Endothelial cell (in vitro differentiated cells): ENCODE measurements at places on chromosomes 5 and 9. TPM values are rescaled to one million over a fixed set of nuclear protein-coding genes. Genes with fewer than 3 reads are reported as not detected.

GRCh38 chr9:113899205-113899604 lies 23.1 kb downstream of the ZNF618 start:
- no peak for DNase-seq

DNA sequence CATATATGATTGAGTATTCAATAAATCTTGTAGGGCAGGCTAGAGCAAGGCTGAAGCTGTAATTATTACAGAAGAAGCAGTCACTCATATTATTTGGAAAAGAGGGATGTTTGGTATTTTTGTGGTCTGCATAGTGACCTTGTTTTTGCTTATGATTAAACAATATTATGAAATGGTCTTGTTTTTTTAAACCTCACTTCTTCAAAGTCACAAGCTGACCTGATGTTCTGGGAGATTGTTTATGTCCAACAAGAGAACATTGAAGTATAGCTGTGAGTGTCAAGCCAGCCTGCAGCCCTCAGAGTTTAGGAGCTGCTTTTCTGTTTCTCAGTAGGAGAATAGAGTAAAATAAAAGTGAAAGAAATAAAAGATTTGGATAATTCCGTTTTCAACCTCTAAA lies 342.2 kb downstream of the LRRC70 start:
- no peak for DNase-seq

- DNase-seq: no peak
Measured at GRCh38 chr9:104766025-104766424, 2.1 kb downstream of the NIPSNAP3B start.

- DNase-seq: no peak
Measured at GRCh38 chr5:76345582-76345981, 57.5 kb upstream of the IQGAP2 start.

DNA sequence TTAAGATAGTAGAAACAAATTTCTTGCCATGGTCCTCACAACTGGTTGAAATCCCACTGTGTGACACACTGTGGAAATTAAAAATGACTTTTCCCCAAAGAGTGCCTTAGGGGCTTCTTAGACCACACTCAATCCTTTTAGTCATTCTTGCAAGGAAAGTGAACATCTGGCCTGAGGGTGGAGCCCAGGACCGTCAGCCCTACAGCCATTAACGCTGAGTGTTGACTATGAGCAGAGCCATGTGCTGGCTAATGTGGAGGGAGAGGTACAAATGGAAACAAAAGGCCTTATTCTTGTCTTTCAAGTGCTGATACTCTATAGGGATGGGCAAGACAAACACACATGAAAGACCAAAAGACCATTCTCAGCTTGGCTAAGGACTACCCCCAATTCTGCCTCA lies 456.5 kb downstream of the ZSWIM6 start:
- no peak for DNase-seq

DNA sequence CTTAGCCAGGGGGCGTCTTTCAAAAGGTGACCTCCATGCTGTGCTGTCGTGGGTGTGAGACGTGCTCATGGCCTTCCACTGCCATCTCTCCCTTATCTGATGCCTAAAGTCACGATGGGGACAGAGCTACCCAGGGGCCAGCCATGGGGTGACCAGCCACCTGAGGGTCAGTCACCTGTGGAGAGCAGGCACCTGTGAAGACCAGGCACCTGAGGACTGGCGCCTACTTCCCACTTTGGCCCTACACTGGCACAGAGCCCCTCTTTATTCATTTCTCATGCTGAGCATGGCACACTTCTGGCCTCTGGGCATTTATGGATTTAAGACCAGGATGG lies 6.4 kb upstream of the EXOC3 start:
- DNase-seq: no peak

DNA sequence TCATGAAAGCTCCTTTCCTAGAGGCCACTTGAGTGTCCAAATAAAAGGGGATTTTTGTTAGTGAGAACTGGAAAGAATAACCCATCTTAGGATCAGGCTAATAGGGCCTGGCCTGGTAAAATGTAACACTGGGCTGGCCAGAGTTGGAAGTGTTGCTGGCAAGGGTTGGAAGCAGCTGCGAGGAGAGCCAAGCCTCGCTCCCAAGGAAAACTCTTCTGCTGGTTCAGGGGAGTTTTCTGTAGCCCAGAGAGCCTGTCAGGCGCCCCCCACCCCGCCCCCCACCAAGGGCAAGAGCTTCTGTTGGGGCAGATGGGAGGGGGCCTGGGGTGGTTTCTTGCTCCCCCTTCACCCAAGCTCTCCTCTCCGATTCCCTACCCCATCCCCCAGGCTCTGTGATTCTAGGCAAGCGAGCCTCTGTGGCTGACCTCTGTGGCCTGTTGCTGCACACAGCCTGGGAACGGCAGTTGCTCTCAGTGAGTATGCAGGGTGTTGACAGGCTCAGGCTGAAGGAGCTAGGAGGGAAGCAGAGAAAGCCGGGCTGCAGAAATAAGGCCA lies 547.8 kb downstream of the CCDC171 start:
- DNase-seq: no peak

- no peak for DNase-seq
Measured at GRCh38 chr9:36632892-36633291, 60.2 kb downstream of the MELK start.

- DNase-seq: no peak
Measured at GRCh38 chr5:23717486-23717885, 210.1 kb downstream of the PRDM9 start.

DNA sequence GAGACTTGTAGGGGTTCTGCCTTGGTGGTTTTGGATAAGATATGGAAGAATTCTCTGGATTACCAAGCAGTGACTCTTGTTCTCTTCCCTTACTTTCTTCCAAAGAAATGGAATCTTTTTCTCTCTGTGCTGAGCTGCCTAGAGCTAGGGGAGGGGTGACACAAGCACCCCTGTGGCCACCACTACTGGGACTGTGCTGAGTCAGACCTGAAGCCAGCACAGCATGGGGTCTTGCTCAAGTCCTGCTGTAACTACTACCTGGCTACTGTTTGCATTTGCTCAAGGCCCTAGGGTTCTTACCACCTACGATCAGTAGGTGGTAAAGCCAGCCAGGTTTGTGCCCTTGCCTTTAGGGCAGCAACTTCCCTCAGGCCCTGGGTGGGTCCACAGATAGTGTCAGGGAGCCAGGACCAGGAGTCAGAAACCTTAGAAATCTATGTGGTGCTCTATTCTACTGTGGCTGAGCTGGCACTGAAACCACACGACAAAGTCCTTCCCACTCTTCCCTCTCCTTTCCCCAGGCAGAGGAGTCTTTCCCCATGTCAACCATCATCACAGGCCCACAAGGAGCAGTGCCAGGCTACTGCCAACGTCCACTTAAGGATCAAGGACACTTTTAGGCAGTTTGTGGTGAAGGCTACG lies 53.8 kb downstream of the SREK1 start:
- DNase-seq: no peak

DNA sequence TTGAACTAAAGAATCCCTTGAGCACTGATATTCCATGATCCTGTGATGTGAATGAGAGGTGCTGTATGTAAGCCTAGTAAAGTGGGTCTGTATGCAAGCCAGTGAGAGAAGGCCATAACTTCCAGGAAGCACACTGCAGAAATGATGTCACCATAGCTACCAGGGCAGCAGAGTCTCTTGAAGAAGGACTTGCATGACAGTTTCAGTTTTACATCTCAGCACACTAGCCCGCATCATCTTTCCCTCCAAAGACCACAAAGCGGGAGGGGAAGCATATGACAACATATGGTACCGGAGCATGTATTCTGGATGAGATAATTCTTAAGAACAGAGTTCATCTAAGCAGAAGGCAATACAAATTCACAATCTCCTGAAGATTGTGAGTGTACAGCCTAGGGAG lies 37.6 kb upstream of the MAST4 start:
- no peak for DNase-seq

DNA sequence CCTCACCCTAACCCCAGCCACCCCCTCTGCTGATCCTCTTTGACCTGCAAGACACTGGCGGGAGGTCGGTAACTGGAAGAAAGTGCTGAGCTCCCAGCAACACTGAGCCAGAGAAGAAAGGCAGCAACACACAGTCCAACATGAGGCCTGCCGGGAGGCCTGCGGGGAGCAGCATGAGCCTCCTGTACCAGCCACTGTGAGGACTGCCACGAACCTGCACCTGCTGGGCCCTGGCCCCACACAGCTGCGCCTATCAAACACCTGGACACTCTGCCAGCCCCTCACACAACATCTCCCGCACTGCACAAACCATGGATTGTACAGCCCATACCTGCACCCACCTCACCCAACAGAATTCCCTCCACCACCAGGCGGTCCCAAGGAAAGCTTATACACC lies 18.3 kb downstream of the CAMK2A start:
- no peak for DNase-seq

GRCh38 chr5:127656825-127657224 lies 7.9 kb downstream of the CTXN3 start:
- no peak for DNase-seq

DNA sequence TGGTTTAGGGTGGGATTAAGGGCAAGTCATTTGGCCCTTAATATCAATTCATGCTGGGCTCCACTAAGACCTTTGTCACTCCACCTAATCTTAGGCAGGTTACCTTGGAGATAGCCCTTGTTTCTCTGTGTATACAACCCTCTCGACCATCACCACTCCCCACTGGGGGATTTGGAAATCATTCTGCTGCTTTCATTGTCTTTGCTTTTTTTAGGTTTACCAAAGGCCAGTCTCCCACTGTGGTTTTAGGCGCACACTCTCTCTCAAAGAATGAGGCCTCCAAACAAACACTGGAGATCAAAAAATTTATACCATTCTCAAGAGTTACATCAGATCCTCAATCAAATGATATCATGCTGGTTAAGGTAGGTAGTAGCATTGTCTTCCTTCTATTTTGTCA lies 6.2 kb downstream of the GZMK start:
- no peak for DNase-seq

The TMEM215 gene
- 0.18 TPM for total RNA-seq

The CHSY3 gene
- 21.2 TPM for total RNA-seq
